Stimulated activated CD4-positive, alpha-beta T cell treated with anti-CD3 and anti-CD28 coated beads, Interleukin-4, amount 100 ng/mL, for 48 hours (primary cell): ENCODE measurements at places on chromosomes 12 and 14.

GRCh38 chr12:12997156-12997555 is 2.9 kb downstream of the HEBP1 start:
- no peak for DNase-seq

DNA sequence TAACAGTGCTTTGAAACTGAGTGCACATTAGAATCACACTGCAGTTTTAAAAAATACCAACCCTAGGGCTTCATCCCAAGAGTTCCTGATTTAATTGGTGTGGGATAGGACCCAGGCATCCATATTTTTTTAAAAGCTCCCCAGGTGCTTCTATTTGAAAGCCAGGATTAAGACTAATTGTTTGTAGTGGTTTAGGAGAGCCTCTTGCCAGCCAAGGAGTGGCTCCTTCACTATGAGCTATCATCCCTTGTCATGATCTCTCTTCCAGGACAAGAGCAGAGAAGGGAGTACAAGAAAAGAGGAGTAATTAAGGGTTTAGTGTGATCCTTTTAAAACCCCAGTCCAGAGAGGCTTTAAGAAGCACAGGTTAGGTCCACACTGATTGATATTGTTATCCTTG is 178.0 kb downstream of the CAND1 start:
- DNase-seq = no peak

- no peak for DNase-seq
Observed at GRCh38 chr14:73452341-73453186, 5.8 kb downstream of the NUMB start.

DNA sequence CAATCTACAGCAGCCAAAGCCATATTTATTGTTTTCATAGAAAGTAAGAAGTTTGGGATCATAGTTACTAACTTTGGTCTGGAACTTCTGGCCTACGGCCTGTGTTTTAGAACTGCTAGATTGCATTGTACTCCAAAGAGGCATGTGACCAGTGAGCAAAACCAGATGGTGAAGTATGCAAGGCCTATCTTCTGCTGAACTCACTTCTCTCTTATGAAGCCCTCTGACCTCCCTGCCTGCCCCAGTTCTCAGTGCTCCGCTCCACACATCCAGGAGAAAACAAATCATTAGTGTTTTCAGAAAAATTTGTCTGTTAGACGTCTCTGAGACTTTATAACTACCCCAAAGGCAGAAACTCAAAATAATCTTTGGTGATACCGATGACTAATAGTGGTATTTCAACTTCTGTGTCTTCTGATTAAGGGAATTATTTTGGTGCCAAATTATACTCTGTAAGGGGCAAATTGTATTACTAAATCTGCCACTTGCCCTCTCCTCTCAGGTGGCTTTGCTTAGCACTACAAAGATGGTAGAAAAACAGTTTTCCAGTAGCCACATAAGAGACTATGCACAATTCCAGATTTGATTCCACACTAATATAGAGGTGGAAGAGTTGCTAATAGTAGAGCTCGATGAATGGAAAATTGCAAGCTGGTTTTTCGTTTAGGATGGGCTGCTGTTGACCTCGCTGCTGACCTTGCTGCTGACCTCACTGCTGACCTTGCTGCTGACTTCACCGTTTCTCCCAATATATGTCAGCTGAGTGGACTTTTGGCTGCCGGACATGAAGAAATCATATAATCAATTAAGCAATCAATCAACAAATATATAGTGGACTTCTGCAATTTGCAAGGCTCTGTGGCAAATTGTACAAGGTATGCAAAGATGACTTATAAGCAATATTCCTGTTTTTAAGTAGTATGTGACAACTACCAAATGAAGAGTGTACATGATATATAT is 147.5 kb downstream of the KITLG start:
- DNase-seq = no peak

GRCh38 chr12:83067981-83068380 is 381.3 kb downstream of the TMTC2 start:
- no peak for DNase-seq

GRCh38 chr14:55077170-55078151 is 26.0 kb downstream of the MAPK1IP1L start:
- no peak for DNase-seq

- no peak for DNase-seq
Observed at GRCh38 chr14:96445844-96446710, 54.1 kb downstream of the AK7 start.

- no peak for DNase-seq
Observed at GRCh38 chr14:53103636-53104340, 49.3 kb downstream of the DDHD1 start.

DNA sequence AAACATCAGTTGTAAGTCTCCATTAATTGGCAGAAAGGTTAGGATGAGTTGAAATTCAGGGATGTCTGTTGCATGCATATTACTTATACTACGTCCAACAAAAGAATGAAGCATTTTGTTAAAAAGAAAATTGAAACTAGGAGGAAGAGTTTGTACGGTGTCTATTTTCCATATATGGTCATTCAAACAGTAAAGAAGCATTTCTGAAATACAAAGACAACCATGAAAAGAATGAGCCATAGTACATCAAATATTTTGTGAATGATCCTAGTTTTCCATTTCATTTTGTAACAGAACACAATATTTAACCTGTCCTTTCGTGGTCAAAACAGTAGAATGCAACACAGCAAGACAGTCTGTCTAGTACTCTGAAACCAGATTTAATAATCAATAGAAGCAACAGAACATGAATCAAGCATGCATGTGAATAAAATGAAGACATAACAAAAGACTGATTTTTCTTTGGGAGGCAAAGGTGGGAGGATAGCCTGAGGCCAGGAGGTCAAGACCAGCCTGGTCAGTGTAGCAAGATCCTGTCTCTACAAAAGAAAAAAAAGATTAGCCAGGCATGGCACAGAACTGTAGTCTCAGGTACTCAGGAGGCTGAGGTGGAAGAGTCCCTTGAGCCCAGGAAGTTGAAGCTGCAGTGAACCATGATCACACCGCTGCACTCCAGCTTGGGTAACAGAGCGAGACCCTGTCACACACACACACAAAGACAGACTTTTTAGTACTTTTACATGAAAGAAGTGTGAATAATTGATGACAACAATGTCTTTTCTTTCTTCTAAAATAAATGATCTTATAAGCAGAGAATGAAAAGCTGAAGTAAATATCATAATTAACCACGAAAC is 156.0 kb downstream of the LRIG3 start:
- no peak for DNase-seq

GRCh38 chr14:102125546-102125945 is 14.2 kb upstream of the WDR20 start:
- no peak for DNase-seq
